ENCODE measurements at places on chromosomes 2 and 18.

DNA sequence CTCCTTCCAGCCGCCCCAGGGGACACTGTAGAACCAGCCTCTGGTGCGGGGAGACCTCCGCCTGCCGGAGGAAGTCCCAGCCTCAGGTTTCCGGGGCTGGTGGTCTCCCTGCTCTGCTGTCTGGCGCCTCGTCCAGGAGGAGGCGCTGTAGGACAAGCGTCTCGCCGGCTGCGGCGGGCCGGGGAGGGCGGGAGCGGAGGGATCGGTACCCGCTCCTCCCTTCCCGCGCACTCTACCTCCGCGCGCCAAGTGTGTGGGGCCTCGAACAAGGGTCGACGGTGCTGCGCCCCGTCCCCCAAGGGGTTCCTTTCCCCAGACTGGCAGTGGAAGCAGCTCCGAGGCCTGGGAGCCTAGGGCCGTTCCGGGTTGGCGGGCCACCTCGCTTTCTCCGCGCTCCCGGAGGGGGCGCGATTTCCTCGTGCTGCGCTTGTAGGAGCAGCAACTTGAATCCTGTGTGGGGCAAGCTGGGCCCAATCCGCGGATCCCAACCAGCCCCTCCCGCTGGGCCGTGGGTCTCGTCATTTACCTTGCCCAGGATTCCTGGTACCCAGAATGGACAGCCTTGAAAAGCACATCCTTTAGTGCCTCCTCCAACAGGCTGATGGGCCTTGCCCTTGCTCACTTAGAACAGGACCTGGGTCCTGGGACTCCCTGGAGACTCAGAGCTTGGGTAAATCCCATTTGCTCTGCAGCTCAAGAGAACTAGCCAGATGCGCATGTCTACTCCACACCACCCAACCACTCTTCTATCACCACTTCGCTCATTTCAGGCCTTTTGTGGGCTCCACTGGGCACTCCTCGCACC lies 10.6 kb upstream of the HOXD4 start:
- DNase-seq, result peak; percentile 59

GRCh38 chr2:190717306-190717705 lies 68.4 kb downstream of the NAB1 start:
- no peak for DNase-seq

DNA sequence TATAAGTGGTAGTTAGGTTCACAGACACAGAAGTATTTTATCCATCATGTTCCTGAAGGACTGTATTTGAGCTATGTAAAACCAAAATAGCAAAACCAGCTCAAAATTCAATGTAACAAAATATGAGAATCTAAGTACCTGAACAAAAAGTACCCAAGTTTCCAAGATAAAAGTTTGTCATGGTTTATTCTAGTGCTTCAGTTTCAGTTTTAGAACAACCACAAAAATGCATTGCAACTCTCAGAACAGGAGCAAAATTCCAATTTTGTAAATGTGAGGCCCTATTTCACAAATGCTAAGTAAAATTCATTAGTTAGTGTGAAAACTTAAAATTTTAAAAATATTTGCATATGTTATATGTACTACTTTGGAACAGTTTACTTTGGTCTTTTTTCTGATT lies 5.0 kb upstream of the ALPK2 start:
- no peak for DNase-seq

- no peak for DNase-seq
Measured at GRCh38 chr18:70384181-70384790, 95.4 kb downstream of the SOCS6 start.

GRCh38 chr2:145041706-145042105 lies 521.8 kb upstream of the ZEB2 start:
- no peak for DNase-seq

GRCh38 chr2:7612969-7613368 lies 695.8 kb downstream of the RNF144A start:
- no peak for DNase-seq

GRCh38 chr2:46200861-46201605 lies 96.2 kb upstream of the EPAS1 start:
- no peak for DNase-seq

GRCh38 chr2:95022309-95023221 lies 2.9 kb upstream of the MAL start:
- DNase-seq, result peak; percentile 74

DNA sequence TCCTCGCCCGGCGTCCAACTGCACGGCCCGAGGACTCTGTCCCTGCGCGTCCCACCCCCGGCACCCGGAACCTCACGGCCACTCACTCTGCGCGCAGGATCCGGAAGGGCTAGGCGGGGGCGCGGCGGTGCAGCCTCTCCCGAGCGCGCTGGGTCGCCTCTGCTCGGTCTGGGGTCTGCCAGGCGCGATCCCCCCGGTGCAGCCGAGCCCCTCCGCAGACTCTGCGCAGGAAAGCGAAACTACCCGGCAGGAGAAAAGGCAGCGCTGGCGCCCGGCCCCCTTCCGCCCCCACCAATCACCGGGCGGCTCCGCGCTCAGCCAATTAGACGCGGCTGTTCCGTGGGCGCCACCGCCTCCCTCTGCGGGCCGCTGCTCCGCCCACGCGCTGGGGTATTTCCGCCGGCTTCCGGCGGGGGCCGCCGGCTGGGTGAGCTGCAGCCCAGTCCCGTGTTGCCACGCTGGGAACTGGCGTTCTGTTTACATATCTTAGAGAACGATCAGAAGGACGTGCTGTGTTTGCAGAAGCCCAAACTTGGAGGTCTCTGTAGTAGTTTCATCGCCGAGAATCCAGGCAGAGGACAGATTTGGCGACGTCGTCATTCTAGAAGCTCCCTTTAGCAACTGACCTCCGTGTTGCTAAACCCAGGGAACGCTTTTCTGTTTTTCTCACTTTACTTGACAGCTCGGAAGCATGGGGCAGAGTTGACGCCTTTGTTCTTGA lies at the start of gene STAT1:
STAT1 (minus strand) TSS at position 240 of the 721 bp plus-strand sequence. CDS start 4,168 bp downstream, outside the sequence.
- peak; percentile 94 for DNase-seq

GRCh38 chr2:172905937-172906811 lies 169.5 kb upstream of the MAP3K20 start:
- DNase-seq, result no peak

GRCh38 chr2:118059919-118060478 lies 28.3 kb upstream of the INSIG2 start:
- no peak for DNase-seq

DNA sequence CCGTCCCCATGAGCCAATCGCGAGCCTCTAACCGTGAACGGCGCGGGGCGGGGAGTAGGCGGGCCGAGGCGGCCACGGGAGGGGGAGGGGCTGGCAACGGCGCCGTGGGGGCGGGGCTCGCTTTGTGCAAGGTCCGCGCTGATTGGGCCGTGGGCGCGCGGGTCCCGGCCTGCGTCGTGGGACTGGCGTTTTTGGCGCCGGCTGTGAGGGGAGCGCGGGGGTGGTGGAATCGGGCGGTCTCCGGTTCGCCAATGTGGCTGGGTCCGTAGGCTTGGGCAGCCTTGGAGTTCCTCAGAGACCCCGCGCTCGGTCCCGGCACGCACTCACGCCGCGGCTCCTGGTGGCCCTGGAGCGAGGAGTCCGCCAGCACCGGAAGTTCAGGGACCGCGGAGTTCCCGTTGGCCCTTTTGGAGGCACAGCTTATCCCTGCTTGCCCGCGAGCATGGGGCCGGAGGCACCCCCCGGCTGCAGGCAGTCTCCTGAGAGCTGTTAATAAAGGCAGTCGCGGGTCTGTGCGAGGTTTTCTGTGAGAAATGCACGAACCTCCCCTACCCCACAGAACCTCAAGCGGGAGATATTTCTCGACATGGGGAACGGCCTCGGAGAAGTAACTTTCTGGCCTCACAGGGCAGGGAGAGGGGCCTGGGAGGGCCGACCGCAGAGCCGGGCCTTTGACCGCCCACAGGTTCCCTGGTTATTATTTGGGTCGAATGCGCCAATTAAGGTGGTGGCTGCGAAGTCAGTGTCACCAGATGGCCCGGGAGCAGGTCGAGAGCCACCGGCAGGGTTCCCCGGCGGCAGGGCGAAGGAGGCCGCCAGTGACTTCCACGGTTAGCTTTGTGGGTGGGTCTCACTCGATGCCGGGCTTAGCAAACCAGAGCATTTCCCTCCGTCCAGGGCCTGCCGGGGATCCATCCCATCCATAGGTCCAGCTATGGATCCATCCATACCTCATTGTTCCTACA lies 574 bp upstream of the NCL start:
- DNase-seq, result peak; percentile 97

DNA sequence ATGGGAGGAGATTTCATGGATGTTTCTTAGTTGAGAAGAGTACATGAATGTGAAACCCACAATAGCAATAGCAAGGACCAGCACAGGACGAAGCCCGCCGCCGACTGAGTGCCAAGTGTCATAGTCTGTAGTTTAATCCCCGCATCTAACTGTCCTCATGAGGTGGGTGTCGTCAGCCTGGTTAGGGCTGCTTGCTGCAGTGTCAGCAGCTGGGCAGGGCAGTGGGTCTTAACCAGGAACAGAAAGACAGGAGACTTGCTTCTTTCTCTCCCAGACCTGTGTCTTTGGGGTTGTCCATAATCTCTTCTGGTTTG lies 146.6 kb downstream of the VAPA start:
- no peak for DNase-seq

DNA sequence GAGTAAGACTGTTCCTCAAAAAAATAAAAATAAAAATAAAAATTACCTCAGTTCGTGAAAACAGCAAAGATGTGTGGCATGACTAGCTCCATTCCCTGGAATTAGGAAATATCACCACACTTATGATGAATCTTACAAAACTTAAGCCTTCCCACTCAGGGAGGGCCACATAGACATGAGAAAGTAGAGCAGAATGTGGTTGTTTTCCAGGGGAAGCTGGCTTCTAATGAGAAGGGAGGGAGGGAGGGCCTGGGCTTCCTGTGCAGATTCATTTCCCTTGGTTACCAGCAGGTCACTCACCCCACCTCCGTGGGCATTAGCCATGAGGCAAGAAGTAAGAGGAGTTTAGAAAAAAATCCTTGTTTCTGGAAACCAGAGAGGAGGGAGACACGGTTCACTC lies 95.9 kb upstream of the RMDN2 start:
- no peak for DNase-seq

GRCh38 chr2:217979151-217979811 lies 23.5 kb downstream of the TNS1 start:
- no peak for DNase-seq

DNA sequence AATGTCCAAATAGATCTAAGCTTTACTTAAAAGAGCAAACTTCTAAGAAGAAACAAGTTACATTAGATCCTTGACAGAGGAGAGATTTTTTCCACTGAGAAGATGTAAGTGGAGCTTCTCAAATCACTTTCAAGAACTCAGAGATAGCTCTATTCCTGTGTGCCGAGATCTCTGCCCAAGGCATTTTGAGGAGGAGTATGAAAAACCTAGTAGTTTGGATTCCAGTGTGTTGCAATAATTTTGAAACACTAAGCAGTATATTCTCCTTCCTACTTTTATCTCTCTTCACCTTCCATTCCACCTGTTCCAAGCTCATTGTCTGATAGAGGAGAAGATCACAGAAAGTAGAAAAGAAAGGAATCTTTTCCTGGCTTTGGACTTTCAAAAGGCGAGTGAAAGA lies 192.0 kb upstream of the TANK start:
- no peak for DNase-seq

- no peak for DNase-seq
Measured at GRCh38 chr2:46369783-46370182, 72.6 kb downstream of the EPAS1 start.

GRCh38 chr18:46042571-46043123 lies 29.4 kb downstream of the PSTPIP2 start:
- DNase-seq, result no peak

DNA sequence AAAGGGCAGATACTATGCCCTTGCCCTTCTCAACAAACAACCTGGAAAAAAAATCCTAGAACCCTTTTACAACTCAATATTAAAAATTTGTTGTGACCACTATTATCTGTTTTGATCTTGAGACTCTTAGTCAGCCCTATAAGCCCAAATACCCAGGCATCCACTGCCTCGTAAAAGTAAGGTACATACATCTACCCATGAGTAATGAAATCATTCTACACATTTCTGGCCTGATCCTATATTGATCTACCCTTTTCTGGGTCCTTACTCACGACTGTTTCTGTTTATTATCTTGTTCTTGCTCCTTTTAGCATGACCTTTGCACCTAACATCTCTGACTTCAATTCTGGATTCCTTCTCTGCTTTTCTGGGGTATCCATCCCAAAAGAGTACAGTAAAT lies 56.8 kb downstream of the SCG2 start:
- no peak for DNase-seq

GRCh38 chr2:1450915-1451314 lies 37.7 kb downstream of the TPO start:
- no peak for DNase-seq

DNA sequence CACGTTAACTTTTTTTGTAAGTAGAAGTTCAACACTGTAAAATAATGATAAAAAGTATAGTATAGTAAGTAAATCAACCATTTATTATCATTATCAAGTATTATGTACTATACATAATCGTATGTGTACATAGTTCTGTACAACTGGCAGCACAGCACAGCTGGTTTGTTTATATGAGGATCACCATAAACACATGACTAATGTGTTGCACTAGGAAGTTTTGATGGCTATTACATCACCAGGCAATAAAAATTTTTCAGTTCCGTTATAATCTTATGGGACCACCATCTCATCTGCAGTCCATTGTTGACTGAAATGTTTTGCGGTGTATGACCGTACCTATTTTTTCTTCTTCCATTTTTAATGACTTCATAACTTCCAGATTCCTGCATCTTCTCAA lies 39.2 kb upstream of the ZNF385B start:
- DNase-seq, result no peak

DNA sequence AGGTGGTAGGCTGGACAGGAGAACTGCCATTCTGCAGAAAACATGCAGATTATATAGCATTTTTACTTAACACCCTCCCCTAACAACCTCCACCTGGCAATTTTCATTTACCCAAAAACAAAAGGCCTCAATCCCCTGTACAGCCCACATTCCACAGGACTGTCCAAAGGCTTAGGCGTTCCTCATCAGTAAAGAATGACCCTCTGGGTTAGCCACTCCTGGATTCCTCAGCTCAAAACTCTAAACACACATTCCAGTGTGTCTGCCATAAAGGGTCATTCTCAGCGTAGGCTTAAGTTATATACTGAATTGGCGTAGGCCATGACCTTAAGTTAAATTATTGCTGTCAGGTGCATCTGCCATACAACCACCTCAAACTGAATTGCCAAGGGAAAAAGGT lies 261.8 kb upstream of the CHAC2 start:
- DNase-seq, result no peak

DNA sequence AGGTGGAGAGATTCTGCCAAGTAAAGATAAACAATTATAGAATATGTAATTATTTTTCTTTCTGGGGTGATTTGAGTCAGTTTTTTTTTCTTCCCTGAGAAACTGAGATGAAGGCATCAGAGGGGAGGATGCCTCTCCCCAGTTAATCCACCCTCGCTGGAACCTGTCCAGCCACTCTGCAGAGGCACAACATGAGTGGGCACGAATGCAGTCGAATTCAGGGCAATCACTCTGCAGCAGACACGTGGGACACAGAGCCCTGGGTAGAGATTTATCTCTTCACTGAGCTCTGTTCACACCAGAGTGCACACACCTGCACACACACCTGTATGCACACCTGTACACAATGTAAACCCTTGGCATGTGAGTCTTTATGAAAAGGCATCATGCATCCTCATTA lies 154.2 kb downstream of the DCDC2C start:
- DNase-seq, result no peak

Data from stimulated activated CD8-positive, alpha-beta memory T cell treated with anti-CD3 and anti-CD28 coated beads, Interleukin-4, amount 100 ng/mL, for 24 hours (primary cell).